ENCODE measurements at places on chromosomes 13 and 19.

DNA sequence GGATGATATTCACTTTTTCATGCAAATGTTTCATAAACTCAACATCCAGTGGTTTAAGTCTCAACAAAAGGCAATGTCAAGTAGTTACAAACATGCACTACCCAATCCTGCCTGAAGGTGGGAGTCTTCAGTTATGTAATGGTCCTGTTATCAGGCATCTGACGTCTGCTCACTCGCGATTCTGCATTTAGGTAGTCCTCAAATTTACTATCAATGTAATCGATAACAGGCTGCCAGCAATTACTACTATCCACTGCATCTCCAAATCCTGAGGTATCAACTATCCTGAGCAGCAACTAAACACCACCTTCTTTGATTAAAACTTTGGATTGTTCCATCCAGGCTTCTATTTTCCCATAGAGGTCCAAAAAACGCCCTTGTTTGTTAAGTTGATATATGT, 51.2 kb downstream of the NLRP12 start:
- peak; percentile 36 for DNase-seq

GRCh38 chr13:40334031-40334430, 332.4 kb downstream of the FOXO1 start:
- DNase-seq, result no peak

DNA sequence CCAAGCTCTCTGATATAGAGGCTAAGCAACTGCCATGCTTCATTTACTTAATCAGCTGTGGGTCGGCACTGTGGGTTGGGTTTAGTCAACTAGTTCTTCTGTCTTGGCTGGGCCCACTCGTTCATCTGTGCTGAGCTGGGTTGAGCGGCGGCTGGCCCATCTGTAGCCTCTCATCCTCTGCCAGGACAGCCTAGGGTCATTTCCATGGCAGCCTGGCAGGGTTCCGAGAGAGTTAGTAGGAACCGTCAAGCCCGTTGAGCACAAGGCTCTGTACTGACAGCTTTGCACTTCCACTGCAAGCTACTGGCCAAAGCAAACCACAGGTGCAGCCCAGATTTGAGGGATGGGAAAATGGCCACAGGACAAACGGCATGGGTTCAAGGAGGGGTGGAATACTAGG, 6.6 kb upstream of the ZNF835 start:
- no peak for DNase-seq

GRCh38 chr19:38559428-38560401, 58.0 kb downstream of the MAP4K1 start:
- no peak for DNase-seq

DNA sequence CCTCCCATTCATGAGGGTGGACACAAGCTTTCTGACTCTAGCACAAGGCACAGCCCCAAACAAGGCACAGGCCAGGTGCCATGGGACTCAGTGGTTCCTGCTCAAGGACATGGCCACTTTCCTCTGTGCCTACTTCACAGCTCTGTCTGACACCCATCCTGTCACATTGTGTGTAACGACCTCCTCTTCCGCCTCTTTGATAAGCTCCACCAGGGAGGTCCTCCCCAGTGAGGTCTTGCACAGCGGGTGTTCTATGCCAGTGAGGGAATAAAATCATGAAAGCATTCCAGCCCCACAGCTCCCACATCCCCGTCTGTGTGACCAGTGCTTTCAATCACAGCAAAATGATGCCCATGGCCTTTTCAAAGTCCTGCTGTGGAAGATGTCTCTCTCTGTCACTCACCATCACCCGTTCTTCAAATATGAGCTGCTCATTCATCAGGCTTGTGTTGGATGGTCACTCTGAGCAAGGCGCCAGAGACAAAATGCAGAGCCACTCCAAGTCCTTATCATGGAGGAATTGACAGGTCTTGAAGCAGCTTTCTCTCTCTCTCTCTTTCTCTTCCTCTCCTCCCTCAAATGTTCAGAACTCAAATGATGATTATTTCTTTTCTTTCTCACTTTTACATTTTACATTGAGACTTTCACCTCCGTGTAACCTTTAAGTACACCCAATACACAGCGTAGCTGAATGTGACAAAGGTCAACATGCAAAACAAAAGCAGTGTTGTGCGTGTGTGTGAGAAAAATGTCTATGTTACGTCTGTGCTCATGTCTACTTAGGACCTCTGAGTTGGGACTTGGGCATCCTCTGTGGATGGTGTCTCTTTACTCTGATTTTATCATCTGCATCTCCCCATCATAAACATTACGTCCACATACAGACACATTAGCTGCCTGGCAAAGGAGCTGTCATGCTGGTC, 8.0 kb upstream of the SPATA13 start:
- no peak for DNase-seq

GRCh38 chr19:8640402-8641004, 10.1 kb downstream of the NFILZ start:
- no peak for DNase-seq

GRCh38 chr13:37476874-37477273, 121.7 kb downstream of the POSTN start:
- DNase-seq, result no peak

- no peak for DNase-seq
Observed at GRCh38 chr13:39350461-39350881, 252.5 kb downstream of the LHFPL6 start.

DNA sequence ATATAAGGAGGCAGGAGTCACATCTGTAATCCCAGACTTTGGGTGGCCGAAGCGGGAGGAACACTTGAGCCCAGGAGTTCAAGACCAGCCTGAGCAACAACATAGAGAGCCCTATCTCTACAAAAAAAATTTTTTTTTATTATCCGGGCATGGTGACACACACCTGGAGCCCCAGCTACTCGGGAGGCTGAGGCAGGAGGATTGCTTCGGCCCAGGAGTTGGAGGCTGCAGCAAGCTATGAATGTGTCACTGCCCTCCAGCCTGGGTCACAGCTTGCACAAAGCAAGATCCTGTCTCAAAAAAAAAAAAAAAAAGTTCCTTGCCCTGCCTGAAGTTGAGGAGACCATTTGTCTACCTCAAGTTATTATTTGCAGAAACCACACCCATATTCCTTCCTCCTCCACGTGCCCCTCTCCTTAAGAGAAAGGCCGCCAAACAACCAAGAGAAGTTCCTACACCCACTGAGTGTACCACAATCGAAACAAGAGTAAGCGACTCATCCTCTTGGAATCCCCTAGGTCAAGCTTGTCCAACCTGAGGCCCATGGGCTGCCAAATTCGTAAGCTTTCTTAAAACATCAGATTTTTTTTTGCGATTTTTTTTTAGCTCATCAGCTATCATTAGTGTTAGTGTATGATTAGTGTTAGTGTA, 2.2 kb downstream of the ABCC4 start:
- no peak for DNase-seq

GRCh38 chr13:41028051-41028450, 8.9 kb upstream of the ELF1 start:
- no peak for DNase-seq

GRCh38 chr19:938233-938923, 12.5 kb downstream of the ARID3A start:
- no peak for DNase-seq

DNA sequence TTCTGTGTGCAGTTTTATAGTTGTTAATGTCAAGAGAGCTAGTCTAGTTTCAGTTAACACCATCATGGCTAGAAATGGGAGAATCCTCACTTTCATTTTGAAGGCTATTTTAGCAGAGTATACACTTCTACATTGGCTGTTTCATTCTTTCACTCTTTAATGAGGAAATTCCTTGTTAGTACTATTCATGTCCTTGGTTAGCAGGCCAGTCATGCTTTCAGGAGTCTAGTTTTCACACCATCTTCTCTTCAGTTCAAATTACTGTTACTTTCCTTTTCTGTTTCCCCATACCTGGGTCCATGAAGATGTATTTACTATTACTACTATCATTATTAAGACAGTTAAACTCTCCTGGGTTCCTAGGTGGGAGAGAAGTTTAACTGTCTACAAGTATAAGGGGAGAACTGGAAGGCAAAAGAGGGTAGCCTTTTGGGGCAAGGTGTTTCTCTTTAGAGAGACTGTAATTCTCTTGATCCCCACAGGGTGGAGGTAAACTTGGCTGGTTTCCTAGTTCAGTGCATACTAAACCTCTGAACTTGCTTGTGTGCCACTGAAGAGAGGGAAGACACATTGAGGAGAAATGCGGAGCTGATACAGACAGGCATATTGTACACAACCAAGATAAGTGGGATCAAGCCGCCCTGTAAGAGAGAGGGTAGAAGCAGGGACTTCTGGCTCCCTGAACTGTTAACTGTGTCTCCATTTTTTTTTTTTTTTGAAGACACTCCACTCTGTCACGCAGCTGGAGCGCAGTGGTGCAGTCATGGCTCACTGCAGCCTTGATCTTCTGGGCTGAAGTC, 41.3 kb upstream of the IGFL4 start:
- DNase-seq, result no peak

DNA sequence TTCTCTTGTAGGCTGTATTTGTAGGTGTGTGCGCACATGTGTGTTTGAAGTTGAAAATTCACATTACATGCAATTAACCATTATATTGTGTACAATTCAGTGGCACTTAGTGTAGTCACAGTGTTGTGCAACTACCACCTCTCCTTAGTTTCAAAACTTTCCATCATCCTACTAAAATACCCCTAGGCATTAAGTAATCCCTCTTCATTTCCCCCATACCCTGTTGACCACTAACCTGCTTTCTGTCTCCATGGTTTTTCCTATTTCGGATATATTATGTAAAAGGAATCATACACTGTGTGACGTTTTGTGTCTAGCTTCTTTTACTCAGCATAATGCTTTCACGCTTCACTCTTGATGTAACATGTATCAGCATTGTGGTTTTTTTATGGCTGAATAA, 16.1 kb downstream of the LSM14A start:
- no peak for DNase-seq

DNA sequence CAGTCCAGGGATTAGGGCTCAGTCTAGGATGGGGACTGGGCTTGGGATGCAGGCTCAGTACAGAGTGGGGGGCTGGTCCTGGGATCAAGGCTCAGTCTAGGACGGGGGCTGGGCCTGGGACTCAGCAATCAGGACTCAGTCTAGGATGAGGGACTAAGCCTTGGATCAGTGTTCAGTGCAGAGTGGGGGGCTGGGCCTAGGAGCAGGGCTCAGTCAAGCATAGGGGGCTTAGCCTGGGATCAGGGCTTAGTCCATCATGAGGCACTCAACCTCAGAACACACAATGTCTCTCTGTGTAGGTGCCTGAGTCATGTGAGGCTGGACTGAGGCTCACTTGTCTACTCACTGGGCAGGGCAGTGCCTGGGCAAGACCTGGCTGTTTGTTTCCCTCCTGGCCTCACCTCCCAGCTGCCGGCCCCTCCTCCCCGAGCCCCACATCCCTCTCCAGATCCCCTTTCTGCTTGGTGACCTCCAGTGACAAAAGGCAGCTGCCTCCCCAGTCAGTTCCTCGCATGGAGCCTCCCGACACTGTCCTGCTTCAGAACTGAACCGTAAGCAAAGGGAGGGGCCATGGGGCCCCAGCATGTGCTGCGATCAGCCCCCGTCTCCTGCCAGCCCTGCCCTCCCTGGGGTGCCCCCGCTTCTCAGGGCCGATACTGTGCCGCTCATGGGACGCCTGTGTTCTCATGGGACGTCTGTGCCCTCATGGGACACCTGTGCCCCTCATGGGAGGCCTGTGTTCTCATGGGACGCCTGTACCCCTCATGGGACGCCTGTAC, 6.5 kb upstream of the S1PR4 start:
- DNase-seq, result no peak

- DNase-seq, result no peak
Observed at GRCh38 chr13:78306519-78307206, 296.7 kb downstream of the POU4F1 start.

DNA sequence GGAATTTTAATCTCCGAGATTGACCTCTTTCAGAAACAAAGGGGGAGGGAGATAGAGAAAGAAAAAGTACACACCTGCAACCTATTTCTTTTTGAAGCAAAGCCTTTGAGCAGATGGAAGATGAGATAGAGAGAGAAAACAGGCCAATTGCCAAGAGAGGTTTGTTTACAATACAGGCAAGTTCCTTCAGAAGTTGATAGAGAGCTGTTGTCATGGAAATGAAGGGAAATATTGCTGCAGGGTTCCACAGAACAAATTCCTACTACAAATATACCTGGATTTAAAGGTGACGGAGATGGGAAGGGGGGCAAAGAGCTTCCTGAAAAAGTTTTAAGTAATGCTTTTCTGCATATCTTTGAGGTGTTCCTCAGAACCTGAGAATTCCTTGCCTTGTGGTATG, 388.4 kb downstream of the NDFIP2 start:
- DNase-seq, result no peak

GRCh38 chr13:55439450-55439849, 1701.3 kb upstream of the PRR20A start:
- no peak for DNase-seq

- no peak for DNase-seq
Observed at GRCh38 chr13:47033216-47033615, 136.4 kb upstream of the HTR2A start.

DNA sequence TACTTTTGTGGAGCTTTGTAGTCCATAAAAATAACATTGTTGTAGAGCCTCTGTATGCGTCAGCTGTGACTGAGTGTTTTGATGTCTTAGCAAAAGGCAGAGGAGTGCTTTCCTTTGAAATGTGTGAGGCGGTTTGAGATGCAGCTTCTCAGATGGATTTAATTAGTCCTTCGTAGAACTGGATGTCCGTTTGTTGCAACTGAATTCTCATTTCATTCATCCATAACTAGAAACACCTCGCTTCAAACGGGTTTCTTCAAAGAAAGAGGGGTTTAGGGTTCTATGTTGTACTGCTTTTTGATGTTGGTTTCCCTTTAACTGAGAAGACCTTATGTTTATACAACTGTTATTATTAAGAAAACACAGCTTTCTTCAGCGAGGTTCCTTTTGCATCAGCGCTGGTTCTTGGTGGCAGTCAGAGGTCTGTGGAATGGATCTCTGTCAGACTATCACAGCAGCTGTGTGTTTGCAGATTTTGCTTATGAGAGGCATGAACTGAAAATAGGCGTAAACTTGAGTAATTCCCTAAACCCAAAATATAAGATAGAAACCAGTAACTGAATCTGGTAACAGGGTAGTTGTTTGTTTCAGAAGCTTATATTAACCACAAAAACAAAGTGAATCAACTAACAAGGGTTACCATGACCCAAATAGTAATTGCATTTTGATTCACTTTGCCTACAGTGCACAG, 194.4 kb downstream of the GGACT start:
- no peak for DNase-seq

- no peak for DNase-seq
Observed at GRCh38 chr13:60925686-60926085, 490.0 kb downstream of the PCDH20 start.

DNA sequence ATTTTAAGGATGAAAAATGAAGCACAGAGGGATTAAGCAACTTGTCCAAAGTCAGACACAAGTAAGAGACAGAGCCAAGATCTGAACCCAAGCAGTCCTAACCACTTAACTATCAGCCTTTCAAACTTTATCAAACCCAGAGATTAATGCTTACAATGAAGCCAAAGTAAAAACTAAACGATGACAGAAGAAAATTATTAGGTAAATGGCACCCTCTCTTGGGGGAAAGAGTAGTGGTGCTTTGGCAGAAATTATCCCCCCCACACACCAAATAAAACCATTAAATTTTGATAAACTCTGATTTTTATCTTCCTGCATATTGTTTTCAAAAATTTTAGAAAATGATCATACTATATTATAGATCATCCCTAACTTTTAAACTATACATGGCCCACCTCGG, 329.2 kb downstream of the SLC7A1 start:
- no peak for DNase-seq

GRCh38 chr19:6579450-6580178, 11.3 kb downstream of the CD70 start:
- no peak for DNase-seq

GRCh38 chr19:34888091-34888490, 38.6 kb upstream of the ZNF30 start:
- DNase-seq, result no peak
